Ovary (tissue), 10 donors: ENCODE measurements at places on chromosomes 3 and 15.

DNA sequence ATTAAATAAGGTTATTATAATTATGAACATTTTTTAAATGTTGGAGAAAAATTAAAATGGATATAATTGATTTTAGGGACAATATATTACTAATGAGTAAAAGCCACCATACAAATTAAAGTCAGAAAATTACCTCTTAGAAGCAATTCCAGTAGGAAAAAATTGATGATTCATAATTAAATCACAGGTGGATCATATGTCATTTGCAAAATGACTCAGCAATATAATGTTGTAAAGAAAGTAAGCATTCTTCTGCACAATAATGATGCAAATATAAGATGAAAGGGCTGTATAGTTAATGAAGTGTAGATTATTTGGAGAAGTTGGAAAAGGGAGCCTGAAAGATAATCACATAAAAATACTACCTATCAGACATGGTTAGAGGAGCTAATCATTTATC lies 25.8 kb downstream of the ZPLD1 start:
- H3K27ac ChIP-seq = no peak overlapping the region
- no peaks in the 10 kb centered on the region for H3K27me3 ChIP-seq
- DNase-seq = no peak

DNA sequence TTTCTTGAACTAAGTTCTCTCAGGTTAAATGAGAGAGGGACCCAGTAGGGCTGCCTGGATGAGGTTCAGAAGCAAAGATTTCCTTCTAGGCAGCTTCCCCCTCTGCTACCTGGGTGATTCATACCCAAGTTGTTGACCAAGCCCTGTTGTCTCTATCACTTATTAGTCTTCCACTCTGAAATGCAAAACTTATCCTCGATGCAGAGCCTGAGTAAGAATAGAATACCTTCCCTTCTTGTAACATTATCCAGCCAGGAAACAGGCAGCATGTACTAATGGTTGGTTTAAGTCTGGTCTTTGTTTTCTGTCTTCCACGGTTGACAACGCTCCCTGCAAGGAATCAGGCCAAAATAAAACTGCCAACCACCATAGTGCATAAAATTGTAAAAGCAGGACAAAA lies 377.3 kb downstream of the MECOM start:
- H3K27ac ChIP-seq = no peak overlapping the region
- DNase-seq = no peak
- no peaks in the 10 kb centered on the region for H3K36me3 ChIP-seq
- no peaks in the 10 kb centered on the region for H3K4me1 ChIP-seq

GRCh38 chr15:73050561-73051295 lies 1.5 kb upstream of the NEO1 start:
- H3K27me3 ChIP-seq = no peaks in the 10 kb centered on the region
- peaks cover 2% of the 10 kb centered on the region for H3K4me1 ChIP-seq
- H3K4me3 ChIP-seq = peak overlapping the region; percentile 64
- no peak for DNase-seq
- no peaks in the 10 kb centered on the region for H3K36me3 ChIP-seq
- peak overlapping the region; percentile 72 for H3K27ac ChIP-seq

DNA sequence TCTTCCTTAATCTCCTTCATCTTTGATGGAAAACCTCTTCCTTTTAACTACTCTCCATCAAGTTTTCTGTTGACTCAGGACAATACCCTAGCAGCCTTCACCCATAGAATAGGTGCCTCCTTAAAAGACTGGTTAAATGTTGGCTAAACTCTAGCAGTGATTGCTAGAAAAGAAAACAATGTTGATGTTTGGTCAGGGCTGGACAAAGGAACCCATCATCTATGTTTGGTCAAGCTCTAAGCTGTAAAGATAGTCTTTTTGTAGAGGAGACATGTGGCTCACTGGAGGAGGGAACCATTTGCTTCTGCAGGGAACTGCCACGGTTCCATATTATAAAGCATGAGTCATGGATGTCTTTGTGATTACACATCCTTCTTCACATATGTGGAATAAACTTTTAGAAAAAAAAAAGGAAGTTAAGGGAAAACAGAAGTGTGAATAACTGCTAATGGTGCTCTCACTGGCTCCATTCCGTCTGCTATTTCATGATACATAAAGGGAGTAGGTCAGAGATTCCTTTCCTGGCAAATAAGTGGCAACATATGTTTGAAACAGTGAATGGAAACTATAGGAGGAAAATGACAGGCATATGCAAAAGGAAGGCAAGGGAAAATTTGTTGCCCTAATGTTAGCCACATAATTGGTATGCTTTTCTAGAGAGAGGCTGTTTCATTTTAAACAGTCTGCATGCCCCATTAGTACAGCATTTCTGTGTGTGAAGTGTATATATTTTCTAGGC lies 78.2 kb downstream of the CMSS1 start:
- no peaks in the 10 kb centered on the region for H3K4me1 ChIP-seq
- no peak overlapping the region for H3K27ac ChIP-seq
- no peaks in the 10 kb centered on the region for H3K36me3 ChIP-seq
- H3K4me3 ChIP-seq = no peak overlapping the region

DNA sequence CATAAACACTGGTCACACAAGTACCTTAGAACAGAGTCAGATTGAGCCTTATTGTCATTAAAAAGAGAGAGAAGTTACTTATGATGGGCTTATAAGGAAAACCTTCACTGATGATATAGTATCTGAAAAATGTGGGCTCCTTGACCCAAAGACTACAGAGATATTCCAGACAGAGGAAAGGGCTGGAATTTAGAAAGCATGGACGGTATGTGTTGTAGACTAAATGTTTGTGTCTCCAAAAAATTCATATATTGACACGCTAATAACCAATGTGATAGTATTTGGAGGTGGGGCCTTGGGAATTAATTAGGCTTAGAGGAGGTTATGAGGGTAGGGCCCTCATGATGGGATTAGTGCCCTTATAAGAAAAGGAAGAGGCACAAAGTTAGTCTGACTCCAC lies 61.0 kb upstream of the DAZL start:
- H3K36me3 ChIP-seq = no peaks in the 10 kb centered on the region
- peaks cover 2% of the 10 kb centered on the region for H3K4me1 ChIP-seq
- DNase-seq = no peak
- no peak overlapping the region for H3K4me3 ChIP-seq

DNA sequence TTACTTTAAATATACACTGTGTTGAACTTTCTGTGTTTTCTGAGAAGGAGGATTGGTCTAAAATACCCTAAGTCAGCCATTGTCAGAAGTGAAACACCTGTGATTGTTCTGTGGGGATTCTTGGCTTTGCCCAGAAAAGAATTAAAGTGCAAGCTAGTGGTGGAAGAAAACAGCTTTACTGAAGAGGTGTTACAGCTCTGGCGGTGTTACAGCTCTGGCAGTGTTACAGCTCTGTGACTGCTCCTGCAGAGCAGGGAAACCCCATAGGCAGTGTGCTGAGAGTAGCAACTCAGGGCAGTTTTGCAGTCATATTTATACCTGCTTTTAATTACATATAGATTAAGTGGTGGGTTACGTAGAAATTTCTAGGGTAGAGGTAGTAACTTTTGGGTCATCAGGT lies 66.6 kb downstream of the C3orf20 start:
- no peak overlapping the region for H3K4me3 ChIP-seq
- H3K36me3 ChIP-seq = no peaks in the 10 kb centered on the region
- no peaks in the 10 kb centered on the region for H3K27me3 ChIP-seq
- no peak overlapping the region for H3K27ac ChIP-seq
- no peaks in the 10 kb centered on the region for H3K4me1 ChIP-seq
- DNase-seq = no peak

DNA sequence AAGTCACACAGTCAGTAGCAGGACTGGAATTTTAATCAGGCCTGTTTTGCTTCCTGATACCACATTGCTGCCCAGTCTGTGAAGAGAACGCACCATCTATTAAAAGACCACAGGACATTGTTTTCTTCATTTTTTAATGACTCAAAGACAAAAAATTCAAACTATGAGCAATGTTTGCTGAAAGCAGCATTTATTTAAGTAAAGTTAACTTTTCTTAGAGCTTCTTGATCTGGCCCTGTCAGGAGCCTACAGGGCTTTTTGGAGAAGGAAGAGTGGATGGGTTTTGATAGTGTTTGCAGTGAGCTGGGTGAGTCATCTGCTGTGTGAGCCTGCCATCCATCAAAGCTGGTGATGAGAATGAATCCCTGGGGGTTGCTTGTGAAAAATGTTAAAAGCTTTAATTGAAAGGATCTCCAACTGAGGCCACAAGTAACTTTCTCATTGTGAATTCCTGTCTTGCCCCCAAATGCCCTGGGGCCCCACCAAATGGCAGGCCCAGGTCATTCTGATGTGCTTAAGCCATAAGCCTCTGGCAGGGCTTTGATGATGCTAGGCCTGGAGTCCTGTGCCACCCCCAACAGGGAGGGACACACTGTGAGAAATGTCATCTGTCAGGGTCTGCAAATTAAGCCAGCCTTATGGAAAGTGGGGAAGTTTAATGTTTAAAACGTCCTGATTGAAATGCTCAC lies 136.2 kb upstream of the PFN2 start:
- no peak overlapping the region for H3K27ac ChIP-seq
- no peak overlapping the region for H3K4me3 ChIP-seq
- H3K4me1 ChIP-seq = peaks cover 4% of the 10 kb centered on the region
- no peak for DNase-seq

DNA sequence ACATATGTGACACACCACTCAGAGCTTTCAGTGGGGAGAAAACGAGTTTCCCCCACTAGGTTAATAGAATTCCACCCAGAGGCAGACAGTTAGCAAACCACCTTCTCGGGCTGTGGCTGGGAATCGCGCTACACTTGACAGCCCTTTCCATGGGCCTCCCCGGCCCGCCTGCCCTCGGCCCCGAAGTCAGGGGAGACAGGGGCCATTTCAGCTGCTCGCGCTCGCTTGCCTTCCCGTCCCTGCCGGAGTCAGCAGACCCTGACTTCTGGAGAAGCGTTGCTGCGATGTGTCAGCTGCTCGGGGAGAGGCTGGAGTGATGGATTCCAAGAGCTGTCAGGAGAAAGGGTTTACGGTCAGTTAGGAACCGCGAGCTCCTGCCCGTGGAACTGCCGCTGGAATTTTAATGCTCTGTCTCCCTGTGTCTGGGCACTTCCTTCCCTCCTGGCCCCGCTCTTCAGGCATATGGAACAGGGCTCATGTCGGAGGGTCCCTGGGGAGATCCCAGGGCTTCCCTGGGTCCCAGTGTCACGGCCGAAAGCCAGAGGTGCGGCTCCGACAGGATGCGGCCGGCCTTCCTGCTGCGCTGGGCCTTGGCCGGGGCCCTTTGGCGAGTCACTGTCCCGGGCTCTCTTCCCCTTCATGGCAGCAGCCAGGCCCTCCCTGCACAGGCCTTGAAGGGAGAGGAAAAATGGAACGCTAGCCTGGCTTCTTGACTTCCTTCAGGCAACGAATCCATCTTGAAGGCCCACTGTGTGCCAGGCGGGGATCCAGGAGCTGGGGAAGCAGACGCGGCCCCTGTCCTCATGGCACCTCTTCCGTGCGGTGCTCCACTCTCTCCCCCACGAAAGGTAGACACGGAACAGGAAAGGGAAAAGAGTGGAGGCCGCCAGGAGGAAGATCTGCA lies 38.4 kb upstream of the VPS8 start:
- no peak overlapping the region for H3K4me3 ChIP-seq
- H3K4me1 ChIP-seq = peaks cover 1% of the 10 kb centered on the region
- no peak overlapping the region for H3K27ac ChIP-seq
- H3K27me3 ChIP-seq = no peaks in the 10 kb centered on the region
- H3K36me3 ChIP-seq = no peaks in the 10 kb centered on the region

- no peak overlapping the region for H3K27ac ChIP-seq
- peak; percentile 51 for DNase-seq
- no peaks in the 10 kb centered on the region for H3K27me3 ChIP-seq
- H3K4me1 ChIP-seq = no peaks in the 10 kb centered on the region
- H3K36me3 ChIP-seq = no peaks in the 10 kb centered on the region
These were observed 36.9 kb upstream of the HERC1 start for GRCh38 chr15:63870487-63871209.

- no peaks in the 10 kb centered on the region for H3K36me3 ChIP-seq
- H3K27me3 ChIP-seq = no peaks in the 10 kb centered on the region
- no peak overlapping the region for H3K27ac ChIP-seq
- no peak for DNase-seq
- H3K4me3 ChIP-seq = no peak overlapping the region
These were observed 389.3 kb downstream of the IL20RB start for GRCh38 chr3:137347132-137347531.

DNA sequence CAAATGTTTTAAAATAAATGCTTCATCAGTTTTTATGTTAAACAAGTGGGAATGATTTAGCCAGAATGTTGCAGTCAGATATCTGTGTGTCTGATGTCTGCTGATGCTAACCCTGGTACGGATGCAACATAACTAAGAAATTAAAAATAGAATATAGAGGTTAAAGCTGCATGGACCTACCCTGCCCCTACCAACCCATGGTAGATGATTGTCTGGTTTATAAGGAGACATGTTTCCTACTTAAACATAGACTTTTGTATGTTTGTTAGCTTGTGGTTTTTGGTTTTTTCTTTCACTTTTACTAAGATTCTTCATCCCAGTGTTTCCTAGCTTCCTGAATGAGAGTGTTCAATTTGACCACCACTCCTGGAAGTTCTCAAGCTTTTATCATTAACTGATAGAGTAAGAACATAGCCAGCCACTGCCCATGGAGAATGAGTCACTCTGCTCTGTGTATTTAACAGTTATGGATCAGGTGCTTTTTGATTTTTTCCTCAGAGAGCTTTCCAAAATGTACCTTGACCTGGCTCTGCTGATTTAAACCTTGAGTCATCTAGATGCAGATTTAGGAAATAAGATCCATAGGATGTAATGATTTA lies 70.7 kb upstream of the VEPH1 start:
- H3K27me3 ChIP-seq = no peaks in the 10 kb centered on the region
- H3K4me1 ChIP-seq = no peaks in the 10 kb centered on the region
- DNase-seq = no peak
- H3K4me3 ChIP-seq = no peak overlapping the region
- H3K36me3 ChIP-seq = no peaks in the 10 kb centered on the region

DNA sequence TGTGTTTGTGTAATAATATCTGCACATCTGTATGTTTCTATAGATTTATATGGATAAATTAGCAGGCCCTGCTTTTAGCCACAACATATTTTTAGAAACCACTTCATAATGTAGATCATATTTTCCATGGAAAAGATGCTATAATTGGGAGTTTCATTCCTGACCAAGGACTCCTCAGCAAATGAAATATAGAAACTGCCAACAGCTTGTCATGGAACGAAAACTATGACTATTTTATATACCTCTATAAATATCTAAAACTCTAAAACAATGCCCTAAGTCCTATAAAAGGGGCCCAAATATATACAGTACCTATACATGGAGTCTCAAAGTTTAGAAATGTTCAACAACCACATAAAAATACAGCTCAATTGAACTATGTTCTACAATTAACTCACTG lies 27.9 kb downstream of the EID1 start:
- DNase-seq = no peak
- H3K4me3 ChIP-seq = no peak overlapping the region
- no peaks in the 10 kb centered on the region for H3K27me3 ChIP-seq
- H3K27ac ChIP-seq = no peak overlapping the region
- H3K4me1 ChIP-seq = no peaks in the 10 kb centered on the region
- no peaks in the 10 kb centered on the region for H3K36me3 ChIP-seq
